ENCODE measurements at places on chromosomes 12 and 14.

DNA sequence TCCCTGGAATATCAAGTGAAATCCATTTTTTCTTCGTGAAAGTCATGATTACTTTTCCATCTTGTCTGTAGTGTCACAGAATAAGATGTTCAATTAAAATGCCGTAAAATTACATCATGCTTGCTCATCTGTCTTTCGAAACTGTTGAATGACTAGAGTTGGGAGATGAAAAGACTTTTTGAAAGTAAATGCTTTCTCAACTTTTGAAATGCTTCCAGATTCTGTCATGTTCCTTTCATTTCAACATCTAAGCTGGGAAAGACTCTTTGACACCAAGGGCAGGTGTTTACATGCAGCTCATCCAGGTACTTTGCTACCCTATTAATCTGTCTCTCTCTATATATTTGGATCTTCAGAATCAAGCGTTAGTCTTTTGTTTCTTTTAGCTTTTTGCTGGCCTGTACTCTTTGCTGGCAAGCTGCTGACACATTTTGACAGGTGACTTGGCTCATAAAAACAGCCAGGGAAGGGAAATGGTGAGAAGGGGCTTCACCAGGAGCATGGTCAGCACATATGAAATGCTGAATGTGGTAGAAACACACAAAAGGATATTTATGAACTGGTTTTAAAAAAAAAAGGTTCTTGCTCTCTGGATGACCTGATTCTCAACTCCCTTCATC, 77.0 kb upstream of the METAP2 start:
- no peak for DNase-seq

- DNase-seq = no peak
These were observed 36.0 kb downstream of the SCARB1 start for GRCh38 chr12:124827588-124828184.

DNA sequence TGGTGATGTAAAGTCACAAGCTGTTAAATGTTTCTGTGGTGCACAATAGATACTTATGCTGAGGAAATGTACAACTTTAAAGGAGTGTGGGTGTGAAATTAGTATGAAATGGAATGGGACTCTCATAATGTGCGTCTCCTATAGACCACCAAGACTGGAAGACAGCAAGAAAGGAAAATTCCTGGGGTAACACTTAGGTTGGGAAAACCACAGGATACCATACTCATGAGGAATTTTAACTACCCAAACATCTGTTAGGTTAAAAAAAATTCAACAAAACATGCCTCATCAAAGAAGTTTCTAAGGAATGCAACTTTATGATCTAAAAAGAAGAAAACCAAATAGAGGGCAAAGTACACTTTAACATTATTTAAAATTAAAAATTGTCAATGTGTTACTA, 113.7 kb upstream of the MYF6 start:
- no peak for DNase-seq

DNA sequence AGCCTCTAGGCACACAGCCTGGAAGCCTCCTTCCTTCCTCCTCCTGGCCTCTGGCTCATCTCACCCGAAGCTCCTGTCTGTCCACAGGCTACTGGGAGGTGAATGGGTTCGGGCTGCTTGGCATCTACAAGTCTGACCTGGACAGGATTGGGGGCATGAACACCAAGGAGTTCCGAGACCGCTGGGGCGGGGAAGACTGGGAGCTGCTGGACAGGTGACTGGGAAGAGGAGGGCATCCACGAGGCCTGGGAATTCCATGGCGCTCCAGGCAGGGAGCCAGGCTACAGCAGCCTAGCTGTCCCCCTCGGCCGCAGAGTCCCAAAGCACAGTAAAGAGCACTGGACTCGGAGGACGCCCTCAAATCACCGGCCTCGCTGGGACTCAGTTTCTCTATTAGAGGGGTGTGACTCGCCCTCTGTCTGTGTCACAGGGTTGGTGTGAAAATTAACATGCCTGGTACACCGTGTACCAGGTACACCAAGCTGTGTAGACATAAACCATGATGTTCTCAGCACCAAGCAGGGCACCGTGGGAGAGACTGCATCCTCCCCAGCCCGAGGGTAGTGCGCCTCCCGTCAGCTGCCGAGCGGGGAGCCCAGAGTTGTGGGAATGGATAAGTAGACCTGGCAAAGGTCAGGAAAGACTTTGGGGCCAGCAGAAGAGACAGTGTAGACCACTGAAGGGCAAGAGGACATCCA, 99.6 kb downstream of the B4GALNT3 start:
- DNase-seq = no peak

DNA sequence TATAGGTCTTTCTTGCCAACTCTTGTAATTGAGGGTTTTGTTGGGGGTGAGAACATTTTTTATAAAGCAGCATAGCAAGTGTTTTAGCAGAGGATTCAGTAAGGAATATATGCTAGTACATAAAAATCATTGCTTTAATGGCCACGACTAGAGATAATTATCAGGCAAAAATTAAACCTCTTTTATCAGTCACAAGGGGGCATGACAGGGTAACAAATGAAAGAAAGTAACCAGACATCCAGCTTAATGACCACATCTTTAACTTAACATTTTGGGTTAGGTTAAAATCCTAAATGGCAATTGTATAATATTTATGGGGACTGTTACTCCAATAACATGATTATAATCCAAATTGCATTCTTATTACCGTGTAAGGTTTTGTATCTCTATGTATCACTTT, 119.6 kb downstream of the LRRIQ1 start:
- DNase-seq = no peak

- no peak for DNase-seq
These were observed 30.8 kb upstream of the RESF1 start for GRCh38 chr12:31928246-31929026.
